A549 (cell line): ENCODE measurements at places on chromosomes 16 and 17. TPM values are rescaled to one million over a fixed set of nuclear protein-coding genes. Genes with fewer than 3 reads are reported as not detected.

DNA sequence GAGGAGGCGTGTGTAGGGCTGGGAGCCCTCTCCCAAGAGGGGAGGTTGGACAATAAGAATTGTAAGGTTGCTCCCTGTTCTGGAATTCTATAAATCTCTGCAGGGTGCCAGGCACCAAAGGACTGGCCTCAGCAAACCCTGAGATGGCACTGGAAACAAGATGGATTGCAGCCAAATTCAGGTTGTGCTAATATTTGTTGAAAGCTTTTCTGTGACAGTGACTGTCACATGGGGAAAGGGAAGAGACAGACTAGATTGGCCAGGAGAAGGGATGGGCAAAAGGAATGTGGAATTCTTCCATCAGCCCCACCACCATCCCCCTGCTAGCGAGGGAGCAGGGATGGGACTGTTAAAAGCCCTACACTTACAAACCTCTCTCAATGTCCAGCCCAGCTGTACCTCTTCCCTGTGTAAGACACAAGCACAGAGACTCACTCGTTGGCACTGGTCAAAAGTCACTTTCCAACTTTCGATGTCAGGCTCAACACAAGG lies 62.4 kb downstream of the SOX9 start:
- peak; percentile 68 for DNase-seq

Gene ITGA3
- polyA plus RNA-seq: 248 to 268 TPM (median 256 TPM) in 3 replicates

DNA sequence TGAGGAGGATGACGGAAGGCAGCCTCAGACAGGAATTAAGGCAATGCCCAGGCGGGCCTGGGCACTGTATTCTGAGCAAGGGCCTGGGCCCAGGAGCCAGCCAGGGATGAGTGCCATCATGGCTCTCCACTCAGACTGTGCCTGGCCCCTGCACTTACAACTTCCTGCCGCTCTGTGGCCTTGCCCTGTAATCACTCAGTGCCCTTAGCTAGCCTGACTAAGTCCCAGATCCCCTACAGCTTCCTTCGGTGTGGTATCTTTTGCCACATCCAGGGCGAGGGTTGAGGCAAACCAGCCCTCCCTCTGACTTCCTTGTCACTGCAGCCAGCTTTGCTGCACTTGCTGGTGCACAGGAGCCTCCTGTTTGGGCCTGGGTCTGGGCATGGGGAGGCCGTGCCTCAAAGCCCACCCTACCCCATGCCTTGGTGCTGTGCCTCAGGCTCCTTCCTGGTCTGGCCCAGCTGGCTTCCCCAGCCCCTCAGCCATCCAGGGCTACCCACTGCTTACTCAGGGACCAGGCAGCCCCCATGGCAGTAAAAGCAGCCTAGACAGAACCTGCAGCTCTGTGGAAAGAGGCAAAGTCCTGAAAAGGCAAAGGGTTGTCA lies 9.3 kb downstream of the SLC46A1 start:
- DNase-seq: no peak

- no peak for DNase-seq
These were observed 28.6 kb upstream of the NUDT16L1 start for GRCh38 chr16:4664538-4665418.
